ENCODE measurements at places on chromosomes 7 and 10.

DNA sequence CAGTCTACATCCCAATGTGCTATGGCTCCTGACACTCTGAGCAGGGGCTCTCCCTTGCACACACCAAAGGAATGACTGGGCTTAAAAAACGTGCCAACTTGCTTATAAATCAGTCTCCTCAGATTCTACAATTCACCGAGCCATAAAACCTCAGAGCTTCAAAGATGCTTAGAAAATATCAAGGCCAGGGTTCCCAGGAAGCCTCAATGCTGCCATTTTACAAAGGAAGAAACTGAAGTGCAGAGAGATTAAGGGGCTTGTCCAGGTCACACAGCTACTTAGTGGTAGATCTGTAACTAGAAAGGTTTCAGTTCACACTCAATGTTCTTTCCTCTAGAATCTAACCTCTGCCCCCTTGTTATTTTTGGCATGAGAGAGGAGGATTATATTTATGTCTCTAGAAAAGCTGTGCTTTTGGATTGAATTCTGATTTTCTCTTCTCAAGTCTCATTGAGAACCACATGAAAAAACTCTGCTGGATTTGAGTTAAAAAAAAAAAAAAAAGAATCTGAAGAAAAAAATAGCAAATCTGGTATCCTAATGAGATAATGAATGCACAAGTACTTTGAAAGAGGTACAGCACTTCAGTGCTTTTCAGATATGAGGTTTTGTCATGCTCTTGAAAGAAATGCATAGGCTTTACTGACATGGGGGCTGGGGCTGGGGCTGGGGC is 22.3 kb upstream of the TSPAN33 start:
- DNase-seq: peak; percentile 84

- DNase-seq: no peak
These were observed 103.9 kb upstream of the LEP start for GRCh38 chr7:128137181-128137580.

- DNase-seq: no peak
These were observed 13.0 kb downstream of the AKR1D1 start for GRCh38 chr7:138089080-138089901.

GRCh38 chr10:109282510-109282909 is 640.8 kb downstream of the XPNPEP1 start:
- no peak for DNase-seq

DNA sequence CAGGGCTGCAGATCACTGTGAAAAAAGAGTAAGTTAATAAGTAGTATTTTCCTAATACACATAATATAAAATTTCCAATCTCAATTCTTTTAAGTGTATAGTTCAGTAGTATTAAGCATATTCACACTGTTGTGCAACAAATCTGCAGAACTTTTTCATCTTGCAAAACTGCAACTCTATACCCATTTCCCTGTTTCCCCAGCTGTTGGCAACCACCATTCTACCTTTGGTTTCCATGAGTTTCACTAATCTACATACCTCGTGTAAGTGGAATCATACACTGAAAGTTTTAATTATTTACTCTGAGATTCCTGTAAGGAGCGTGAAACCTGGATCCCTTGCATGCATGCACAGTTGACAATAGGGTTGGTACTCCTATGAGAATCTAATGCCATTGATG is 155.4 kb downstream of the ZPBP start:
- DNase-seq: no peak

DNA sequence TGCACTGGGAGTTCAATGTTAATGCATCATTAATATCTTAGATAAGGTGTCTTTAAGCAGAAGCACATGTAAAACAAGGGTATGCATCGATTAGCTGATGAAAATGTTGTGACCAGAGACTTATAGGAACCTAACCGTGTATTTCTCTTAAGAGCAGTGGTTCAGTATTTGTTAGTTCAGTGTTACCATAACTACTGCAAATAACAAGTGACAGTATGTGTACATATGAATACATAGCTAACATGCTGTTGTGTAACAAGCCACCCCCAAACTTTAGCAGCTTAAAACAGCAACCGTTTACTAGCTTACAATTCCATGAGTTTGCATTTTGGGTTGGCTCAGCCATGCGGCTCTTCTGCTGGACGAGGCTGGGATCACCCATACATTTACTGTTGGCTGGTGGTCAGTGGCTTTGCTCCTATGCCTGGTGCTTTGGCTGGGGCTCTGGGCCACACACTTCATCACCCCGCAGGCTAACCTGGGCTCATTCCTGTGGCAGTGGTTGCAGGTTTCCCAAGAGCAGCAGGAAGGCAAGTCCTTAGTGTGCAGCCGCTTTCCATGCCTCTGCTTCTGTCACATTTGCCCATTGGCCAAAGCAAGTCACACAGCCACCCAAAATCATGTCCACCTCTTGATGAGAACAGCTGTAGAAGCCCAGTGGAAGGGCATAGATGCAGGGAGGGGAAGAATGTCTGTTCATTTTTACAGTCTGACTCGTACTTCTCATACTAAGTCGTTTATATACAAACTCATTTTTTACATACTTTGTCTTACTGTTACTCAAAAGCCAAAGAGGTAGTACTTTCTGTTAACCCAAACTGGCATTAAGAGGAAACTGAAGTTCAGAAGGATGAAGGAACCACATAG is 103.3 kb upstream of the GATA3 start:
- no peak for DNase-seq

DNA sequence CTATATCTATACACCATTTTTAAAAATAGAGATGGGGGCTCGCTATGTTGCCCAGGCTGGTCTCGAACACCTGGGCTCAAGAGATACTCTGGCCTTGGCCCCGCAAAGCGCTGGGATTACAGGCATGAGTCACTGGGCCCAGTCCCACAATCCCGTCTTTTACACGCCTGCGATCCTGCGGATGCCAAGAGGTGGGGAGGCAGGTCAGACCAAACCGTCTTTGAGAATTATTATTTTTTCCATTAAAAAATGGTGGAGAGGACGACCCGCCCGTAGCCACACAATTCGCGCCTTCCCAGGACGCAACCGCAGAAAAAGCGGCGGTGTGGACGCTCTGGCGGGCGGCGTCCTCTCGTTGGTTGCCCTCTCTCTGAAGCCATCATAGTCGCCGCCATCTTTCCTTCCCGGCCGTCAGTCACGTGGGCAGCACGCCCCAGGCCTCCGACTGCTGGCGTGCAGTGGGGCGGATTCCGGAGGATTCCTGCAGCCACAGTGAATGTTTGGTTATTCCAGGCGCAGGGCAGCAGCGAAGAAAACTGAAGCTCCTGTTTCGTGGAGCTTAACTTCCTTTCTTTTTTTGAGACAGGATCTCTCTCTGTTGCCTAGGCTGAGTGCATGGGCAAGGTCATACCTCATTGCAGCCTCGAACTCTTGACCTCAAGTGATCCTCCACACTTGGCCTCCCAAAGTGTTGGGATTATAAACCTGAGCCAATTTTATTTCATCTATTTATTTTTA is 9.9 kb upstream of the EPHB4 start:
- peak; percentile 31 for DNase-seq

GRCh38 chr10:13683017-13683416 is 96.3 kb downstream of the PRPF18 start:
- no peak for DNase-seq

GRCh38 chr7:52472006-52472620 is 563.3 kb upstream of the POM121L12 start:
- DNase-seq: no peak

GRCh38 chr10:118571123-118571522 is 24.3 kb downstream of the PRLHR start:
- DNase-seq: no peak

GRCh38 chr10:110993024-110993693 is 73.8 kb downstream of the SHOC2 start:
- peak; percentile 13 for DNase-seq

DNA sequence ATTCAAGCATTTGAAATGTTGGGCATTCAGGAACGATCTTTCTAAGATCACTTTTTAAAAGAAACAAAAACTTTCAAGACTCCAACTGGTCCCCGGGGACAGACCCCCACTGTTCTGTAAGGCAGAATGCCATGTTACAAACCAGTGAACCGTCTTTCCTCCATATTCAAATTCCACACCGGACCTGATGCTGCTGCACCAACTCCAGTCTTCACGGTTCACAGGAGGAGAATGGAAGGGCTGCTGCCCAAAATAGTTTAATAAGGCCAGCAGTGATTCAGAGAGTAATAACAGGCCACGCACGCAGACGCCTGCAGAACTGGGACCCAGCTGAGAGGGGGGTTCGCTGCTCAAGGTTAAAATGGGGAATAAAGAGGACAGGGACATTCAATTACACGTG is 47.2 kb downstream of the OSBPL3 start:
- no peak for DNase-seq

- no peak for DNase-seq
These were observed 13.5 kb upstream of the HIPK2 start for GRCh38 chr7:139791316-139791715.

DNA sequence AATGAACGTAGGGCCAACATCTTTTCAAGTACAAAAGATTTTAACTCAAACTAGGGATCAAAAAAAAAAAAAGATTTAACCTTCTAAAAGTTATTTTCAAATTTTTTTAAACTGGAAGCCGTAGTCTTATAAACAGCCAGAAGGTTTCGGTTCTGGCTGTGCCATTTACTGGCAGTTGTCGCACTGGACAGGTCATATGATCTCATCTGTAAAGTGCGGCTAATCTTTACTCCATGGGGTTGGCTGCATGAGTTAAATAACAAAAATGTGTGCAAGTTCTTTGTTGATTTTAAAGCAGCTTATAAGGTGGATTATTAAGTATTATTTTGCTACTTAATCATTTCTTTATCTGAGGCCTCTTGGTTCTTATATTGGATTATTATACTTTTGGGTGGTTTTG is 36.6 kb downstream of the TRUB1 start:
- DNase-seq: no peak

DNA sequence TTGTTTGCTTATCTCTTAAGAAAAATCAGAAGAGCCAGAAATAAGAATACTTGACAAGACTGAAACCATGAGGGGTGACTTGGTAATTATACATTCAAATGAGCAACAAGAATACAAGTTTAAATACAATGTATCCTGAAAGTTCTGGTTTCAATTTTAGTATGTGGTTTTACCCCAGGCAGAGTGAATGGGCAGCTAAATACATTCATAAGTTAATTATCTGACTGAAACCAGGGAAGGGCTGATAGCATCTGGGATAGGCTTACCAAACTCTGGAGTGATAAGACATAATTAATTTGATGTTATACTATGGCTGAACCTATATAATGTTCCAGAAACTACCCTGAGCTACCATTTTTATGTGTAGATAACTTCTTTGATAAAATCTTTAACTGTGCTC is 252.2 kb upstream of the PLXNA4 start:
- DNase-seq: no peak

DNA sequence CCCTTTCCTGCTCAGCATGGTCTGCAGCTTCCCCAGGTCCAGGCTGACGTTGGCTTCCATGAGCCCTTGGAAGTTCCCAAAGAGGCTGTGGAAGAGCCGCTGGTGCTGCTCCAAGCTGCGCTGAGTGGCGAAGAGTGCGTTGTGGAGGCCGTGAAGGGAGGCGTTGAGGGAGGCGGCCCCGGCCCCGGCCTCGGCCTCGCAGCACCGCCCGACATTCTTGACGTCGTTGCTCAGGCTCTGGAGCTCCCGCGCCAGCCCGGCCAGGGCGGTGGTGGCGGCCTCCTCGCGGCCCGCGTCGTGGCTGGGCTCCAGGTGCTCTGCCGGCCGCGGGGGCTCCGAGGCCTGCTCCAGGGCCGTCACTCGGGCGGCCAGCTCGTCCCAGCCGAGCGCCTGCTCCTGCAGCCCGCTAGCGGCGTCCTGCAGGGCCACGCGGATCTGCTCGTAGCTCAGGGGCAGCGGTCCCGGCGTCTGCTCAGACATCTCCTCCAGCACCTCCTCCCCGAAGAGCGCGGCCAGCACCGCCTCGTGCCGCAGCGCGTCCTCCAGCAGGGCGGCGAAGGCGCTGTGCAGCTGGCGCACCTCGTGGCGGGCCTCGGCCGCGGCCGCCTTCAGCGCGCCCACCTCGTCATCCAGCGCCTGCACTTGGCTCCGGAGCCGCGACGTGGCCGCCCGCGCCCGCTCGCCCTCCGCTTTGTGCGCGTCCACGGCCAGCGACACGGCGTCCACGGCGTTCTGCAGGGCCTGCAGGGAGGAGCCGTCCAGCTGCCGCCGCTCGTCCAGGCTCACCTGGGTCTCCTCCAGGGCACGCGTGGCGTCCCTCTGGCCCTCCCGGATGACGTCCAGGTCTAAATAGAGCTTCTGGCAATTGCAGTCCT is 14.7 kb downstream of the MMRN2 start:
- no peak for DNase-seq

DNA sequence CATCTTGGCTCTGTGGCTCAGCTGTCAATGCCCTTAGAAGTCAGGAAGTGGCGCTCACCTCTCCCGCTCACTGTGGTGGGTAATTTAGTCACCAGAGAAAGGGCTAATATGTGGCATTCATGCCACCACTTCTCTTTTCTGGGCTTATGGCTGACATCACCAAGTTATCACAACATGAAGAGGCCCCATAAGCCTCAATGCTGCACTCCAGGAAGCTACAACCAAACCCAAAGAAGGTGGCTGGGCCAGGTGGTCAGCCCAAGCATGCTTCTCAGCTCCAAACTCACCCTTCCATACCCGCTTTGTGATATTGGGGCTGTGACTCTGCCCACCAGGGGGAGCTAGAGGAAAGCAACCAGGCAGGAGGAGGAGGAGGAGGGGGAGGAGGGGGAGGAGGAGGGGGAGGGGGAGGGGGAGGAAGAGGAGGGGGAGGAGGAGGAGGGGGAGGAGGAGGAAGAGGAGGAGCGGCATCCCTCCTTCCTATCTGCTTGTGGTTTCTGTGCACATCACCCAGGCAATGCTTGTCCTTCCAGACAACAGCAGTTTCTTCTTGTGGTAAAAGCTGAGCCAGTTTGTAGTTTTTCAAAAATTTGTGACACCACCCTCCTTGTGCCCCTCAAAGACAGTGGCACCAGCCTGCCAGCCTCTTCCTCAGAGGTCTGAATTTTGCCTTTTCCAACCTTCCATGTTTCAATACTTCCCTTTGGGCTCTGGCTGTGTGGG is 42.1 kb downstream of the CYP26A1 start:
- DNase-seq: peak; percentile 32

DNA sequence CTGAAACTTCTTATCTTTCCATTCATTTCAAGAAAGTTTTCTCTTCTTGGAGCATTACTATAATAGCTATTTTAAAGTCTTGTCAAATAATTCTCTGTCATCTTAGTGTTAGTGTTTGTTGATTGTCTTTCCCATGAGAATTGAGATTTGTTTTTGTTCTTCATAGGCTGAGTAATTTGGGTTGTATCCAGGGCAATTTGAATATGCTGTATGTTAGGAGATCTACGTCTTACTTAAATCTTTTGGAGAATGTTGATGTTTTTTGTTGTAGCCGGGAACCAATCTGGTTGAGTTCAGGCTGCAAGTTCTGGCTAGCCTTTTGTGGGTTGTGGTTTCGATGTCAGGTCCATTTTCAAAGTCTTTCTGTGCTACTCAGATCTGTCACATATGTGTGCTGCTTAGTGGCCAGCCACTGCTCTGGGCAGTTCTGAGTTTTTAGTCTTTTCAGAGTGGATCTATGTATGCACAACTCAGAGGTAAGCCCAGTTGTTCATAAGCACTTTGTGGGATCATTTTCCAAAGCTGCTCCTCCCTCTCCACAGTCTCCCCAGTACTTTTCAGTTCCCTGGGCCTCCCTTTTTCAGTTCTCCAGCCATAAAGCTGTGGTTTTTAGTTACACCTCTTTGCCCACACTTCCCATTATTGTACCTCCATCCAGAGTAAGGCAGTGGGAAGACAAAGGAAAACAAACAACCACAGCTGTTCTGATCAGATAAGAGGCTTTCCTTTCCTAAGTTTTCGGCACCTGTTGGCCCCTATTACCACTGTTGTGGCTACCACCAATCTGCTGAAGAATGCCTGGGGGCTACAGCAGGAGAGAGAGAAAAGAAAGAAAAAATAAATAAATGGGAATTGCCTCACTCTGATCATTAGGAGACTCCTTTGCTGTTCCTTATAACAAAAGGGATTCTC is 4.7 kb upstream of the CCNJ start:
- no peak for DNase-seq
